Smooth muscle cell of trachea (primary cell): ENCODE measurements at places on chromosomes 1 and 21. TPM values are rescaled to one million over a fixed set of nuclear protein-coding genes. Genes with fewer than 3 reads are reported as not detected.

Gene CACNA1S
- total RNA-seq: not detected in 2 replicates

Gene TNNT2
- total RNA-seq: not detected in 2 replicates

Gene PRELP
- 0.73 and 4.3 TPM in 2 replicates for total RNA-seq

Gene RIMKLA
- total RNA-seq: under 0.01 TPM in 1 of 2 replicates, not detected in the other

Gene MYBPH
- 0.15 and 2.2 TPM in 2 replicates for total RNA-seq

Gene DNTTIP2
- 21.5 and 34.0 TPM in 2 replicates for total RNA-seq

Gene RGS4
- total RNA-seq: 26.3 and 110 TPM in 2 replicates

Gene ATAD3C
- total RNA-seq: under 0.01 TPM in 1 of 2 replicates, not detected in the other

Gene CELA3A
- total RNA-seq: not detected in 2 replicates

Gene S100A9
- not detected in 2 replicates for total RNA-seq

Gene IVL
- total RNA-seq: not detected in 2 replicates
